PC-3 (cell line): ENCODE measurements at places on chromosomes 13 and 19. TPM values are rescaled to one million over a fixed set of nuclear protein-coding genes. Genes with fewer than 3 reads are reported as not detected.

DNA sequence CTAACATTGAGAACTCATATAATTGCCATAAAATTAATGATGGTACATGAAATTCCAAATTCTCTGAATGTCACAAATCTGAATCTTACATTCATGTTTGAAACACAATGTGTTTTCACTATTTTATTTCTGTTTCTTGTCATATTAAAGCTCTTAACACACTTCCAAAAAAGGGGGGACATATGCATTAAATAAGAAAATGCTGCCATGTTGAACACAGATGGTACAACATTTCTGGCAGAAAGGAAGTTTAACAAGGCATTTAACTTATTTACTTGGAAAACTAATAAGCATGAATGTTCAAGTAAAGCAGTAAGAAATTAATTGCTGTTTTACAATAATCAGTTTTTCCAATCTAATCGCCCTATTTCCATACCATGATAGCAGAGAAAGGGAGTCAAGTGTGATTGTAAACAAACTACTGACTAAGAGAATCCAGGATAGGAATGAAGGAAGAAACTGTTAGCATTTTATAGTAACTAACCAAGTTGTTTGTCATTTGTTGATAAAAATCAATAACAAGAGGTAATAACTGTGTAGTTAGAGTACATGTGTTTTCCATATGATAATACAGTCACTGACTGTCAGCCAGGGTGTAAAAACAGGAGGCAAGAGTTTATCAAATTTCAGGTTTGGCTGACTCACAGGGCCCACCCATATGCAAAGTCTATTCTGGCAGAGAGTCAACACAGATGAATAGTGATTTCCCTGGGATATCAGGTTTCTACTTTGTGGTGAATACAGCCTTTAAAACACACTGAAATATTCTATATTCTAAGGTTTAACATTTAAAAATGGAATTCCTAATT, 5.7 kb upstream of the FOXO1 start:
- peak; percentile 88 for DNase-seq

Gene GIPR
- total RNA-seq, result 1.9 and 4.8 TPM in 2 replicates

GRCh38 chr13:35917252-35917941, 213.8 kb downstream of the DCLK1 start:
- no peak for DNase-seq

Gene PCDH9
- 0.63 and 0.98 TPM in 2 replicates for total RNA-seq

Gene KLK10
- 1.2 and 2.9 TPM in 2 replicates for total RNA-seq

Gene DENND1C
- total RNA-seq, result not detected in 2 replicates

Gene ZNF254
- 8.1 and 9.3 TPM in 2 replicates for total RNA-seq

DNA sequence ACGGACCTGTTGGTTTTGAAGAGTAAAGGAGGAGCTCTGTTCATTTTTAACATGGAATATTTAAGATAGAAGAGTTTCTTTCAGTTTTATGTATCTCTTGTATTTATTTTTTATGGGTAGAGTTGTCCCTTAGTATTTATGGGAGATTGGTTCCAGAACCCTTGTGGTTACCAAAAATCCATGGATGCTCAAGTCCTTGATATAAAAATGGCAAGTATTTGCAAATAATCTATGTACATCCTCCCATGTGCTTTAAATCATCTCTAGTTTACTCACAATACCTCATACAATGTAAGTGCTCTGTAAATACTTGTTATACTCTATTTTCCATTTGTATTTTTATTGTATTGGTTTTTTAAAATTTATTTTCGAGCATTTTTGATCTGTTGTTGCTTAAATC, 63.1 kb downstream of the TM9SF2 start:
- DNase-seq, result no peak

Gene HPN
- 0.18 TPM in 1 of 2 replicates, not detected in the other for total RNA-seq

GRCh38 chr19:49669516-49669915, 3.8 kb downstream of the BCL2L12 start:
- no peak for DNase-seq

- no peak for DNase-seq
Observed at GRCh38 chr19:36775768-36776167, 3.2 kb upstream of the ZNF850 start.

Gene APC2
- 0.29 and 1.4 TPM in 2 replicates for total RNA-seq

DNA sequence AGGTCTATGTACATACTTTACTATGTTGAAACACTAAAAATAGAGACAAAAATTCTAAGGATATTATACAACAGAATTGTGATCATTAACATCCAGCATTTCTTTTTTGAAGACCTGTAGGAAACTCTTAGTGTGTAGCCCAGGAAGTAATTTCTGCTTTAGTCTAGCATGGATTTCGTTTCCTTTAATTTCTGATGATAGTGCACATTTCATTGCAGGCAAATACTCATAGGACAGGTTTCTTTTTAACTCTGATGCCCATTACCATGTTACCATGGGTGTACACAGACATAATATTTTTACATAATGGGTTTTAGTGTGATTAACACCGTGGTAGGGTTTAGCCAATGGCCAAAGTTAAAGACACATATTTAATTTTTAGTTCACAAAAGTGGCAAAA, 27.1 kb downstream of the LIG4 start:
- no peak for DNase-seq
